ENCODE measurements at places on chromosomes 6 and 20. TPM values are rescaled to one million over a fixed set of nuclear protein-coding genes. Genes with fewer than 3 reads are reported as not detected.

GRCh38 chr6:131694832-131695426, 6.3 kb downstream of the OR2A4 start:
- no peak for DNase-seq

DNA sequence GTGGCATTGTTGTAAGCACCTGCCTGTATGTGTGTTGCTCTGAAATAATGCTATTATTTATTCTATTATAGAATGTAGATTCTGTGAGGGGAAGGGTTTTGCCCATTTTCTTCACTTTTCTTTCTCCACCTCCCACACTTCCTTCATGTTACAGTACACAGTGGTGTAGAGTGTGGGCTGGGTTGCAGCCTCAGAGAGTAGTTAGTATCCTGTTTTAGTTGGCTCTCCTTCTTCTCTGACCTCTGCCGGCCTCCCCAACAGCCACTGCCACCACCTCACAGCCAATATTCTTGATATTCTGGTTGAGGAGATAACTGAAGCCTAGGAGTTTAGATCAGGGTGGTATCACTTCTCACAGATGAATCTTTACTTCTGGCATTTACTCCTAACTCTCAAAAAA, 143.4 kb downstream of the BCKDHB start:
- no peak for DNase-seq

- DNase-seq: no peak
Observed at GRCh38 chr6:144405163-144405562, 120.0 kb downstream of the UTRN start.

DNA sequence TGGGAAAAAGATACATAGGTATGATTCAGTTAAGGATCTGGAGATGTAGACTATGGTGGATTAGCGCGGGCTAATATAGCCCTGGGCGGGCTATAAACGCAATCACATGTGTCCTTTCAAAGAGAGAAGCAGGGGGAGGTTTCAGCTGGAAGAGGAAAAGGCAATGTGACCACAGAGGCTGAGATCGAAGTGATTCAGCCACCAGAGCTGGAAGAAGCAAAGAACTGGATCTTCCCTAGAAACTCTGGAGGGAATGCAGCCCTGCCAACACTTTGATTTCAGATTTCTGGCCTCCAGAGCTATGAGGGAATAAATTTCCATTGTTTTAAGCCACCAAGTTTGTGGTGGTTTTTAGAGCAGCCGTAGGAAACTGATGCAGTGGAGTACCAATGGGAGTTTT, 81.5 kb upstream of the NHSL1 start:
- no peak for DNase-seq

GRCh38 chr6:18493382-18493891, 106.3 kb downstream of the RNF144B start:
- no peak for DNase-seq

DNA sequence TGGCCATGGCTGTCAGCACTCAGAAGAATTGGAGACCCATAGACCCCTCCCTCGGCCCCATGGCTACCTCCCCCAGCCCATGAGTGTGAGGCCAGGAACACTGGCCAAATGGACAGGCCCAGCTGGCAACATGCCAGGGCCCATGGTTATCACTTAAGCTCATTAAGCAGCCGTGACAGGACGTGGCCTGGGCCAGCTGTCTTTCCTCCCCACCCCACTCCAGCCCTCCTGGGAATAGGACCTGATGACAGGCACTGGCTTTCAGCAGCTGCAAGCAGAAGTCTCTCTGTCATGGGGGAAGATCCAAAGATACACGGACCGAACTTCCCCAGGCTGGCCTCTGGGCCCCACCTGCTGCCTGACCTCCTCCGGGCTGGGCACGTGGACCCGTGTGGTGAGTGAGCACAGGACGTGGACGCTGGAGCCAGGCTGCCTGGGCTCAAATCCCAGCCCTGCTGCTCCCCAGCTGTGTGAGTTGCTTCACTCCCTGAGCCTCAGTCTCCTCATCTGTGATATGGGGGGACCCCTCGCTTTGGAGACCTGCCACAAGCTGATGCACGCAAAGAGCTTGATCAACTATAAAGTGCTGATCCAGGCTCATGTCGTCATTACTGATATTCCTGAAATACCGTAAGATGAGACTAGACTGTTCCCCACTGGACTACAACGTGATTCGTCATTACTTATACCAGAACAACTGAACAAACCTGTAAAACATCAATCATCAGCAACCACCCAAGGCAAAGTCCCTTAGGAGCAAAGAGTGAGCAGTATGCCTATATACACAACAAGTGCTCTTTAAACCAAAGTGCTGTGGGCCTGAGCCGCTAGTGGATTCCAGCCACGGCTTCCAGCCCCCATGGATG, 22.0 kb upstream of the VSTM2L start:
- peak; percentile 93 for DNase-seq

DNA sequence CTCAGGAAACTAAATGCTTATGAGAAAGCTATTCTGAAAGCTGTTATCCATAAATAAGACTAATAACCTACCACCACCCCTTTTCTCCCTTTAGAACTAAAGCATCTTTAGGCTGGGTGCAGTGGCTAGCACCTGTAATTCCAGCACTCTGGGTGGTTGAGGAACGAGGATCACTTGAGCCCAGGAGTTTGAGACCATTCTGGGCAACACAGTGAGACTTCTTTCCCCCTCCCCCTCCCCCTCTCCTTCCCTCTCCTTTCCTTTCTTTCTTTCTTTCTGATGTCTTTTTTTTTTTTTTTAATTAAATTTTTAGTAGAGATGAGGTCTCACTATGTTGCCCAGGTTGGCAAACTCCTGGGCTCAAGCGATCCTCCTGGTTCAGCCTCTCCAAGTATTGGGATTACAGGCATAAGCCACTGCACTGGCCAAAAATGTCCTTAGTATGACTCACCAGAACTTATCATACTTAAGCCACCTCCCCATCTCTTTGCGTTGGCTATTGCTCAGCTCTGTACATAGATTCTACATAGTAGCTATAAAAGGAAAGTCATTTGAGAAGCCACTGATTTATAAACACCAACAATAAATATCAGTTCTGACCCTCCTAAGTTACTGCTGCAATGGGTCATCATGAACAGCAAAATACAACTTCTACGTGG, 54.8 kb upstream of the SPDEF start:
- DNase-seq: no peak

The DNMT3B gene
- total RNA-seq: 0.50 TPM

The RIPOR3 gene
- total RNA-seq: 8.0 TPM

The CD24 gene
- total RNA-seq: 0.99 TPM

The SLC25A27 gene
- 15.3 TPM for total RNA-seq
